ENCODE measurements at places on chromosomes 1 and 21.

DNA sequence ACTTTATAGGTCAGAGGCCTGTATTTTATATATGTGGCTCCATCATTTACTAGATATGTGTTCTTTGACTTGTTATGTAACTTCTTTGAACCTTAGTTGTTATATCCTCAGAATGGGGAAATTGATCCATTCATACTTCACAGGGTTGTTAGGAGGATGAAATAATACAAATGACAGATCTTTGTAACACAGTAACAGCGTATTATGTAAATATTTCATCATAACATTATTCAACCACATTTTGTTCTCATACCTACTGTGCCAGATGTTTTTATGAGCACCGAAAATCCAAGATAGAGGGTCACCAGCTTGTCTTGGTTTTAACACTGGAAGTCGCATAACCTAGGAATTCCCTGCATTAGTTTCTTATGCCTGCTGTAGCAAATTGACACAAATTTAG, 3.3 kb downstream of the SUCO start:
- H3K27ac ChIP-seq = no peak overlapping the region
- H3K4me3 ChIP-seq = no peak overlapping the region
- no peak for DNase-seq
- H3K36me3 ChIP-seq = no peaks in the 10 kb centered on the region
- H3K27me3 ChIP-seq = no peaks in the 10 kb centered on the region
- H3K4me1 ChIP-seq = peaks cover 10% of the 10 kb centered on the region

- DNase-seq = no peak
- no peak overlapping the region for H3K4me3 ChIP-seq
- H3K4me1 ChIP-seq = no peaks in the 10 kb centered on the region
- H3K36me3 ChIP-seq = peaks cover 38% of the 10 kb centered on the region
- H3K27ac ChIP-seq = no peak overlapping the region
Measured at GRCh38 chr21:41833497-41834115, 45.5 kb downstream of the PRDM15 start.

GRCh38 chr1:63975481-63975880, 201.7 kb downstream of the ROR1 start:
- no peak overlapping the region for H3K27ac ChIP-seq
- DNase-seq = no peak
- H3K36me3 ChIP-seq = no peaks in the 10 kb centered on the region
- no peak overlapping the region for H3K4me3 ChIP-seq

- no peaks in the 10 kb centered on the region for H3K4me1 ChIP-seq
- H3K36me3 ChIP-seq = no peaks in the 10 kb centered on the region
- no peak overlapping the region for H3K27ac ChIP-seq
- H3K4me3 ChIP-seq = no peak overlapping the region
- no peaks in the 10 kb centered on the region for H3K27me3 ChIP-seq
Measured at GRCh38 chr1:92804721-92805201, 19.9 kb upstream of the EVI5 start.

GRCh38 chr1:55428944-55429931, 214.1 kb upstream of the USP24 start:
- DNase-seq = no peak
- H3K4me1 ChIP-seq = no peaks in the 10 kb centered on the region
- no peak overlapping the region for H3K4me3 ChIP-seq
- H3K27me3 ChIP-seq = peaks cover 4% of the 10 kb centered on the region
